ENCODE measurements at places on chromosomes 3 and 15.

- DNase-seq: no peak
Measured at GRCh38 chr15:84914351-84914750, 29.9 kb downstream of the SLC28A1 start.

GRCh38 chr3:46542344-46542743, 23.8 kb downstream of the LRRC2 start:
- DNase-seq: no peak

DNA sequence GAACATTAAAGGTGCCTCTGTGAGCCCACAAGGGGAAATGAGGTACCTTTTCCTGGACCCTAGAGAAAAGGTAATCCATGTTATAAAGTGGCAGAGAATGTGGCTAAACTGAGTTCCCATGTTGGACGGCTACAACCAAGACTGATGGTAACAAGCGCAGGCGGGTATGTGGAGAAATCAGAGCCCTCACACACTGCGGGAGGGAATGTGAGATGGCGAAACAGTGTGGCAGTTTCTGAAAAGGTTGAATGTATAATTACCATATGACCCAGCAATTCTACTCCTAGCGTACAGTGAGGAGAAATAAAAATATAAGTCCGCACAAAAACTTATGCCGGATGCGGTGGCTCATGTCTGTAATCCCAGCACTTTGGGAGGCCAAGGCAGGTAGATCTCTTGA, 24.1 kb upstream of the SHISA5 start:
- DNase-seq: no peak

GRCh38 chr15:89462198-89462912, 34.0 kb downstream of the RHCG start:
- DNase-seq: no peak

GRCh38 chr3:160226026-160226907, 1.0 kb downstream of the C3orf80 start:
- DNase-seq: peak; percentile 78

DNA sequence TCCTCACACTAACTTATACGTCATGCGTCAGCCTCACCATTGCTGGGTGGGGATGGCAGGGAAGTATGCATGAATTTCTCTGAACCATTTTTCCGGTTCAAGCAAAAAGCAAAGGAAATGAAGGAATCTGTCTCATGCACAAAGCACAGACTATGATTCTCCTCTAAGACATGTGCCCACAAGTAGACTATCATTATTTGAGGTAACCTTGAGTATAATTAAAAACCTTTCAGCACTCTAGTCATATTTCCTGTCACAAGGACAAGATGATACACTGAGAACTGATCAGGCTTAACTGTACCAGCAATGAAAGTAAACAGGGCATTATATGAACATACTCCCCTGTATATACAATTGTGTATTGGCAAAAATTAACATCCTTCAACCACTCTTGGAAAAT, 56.7 kb upstream of the TSC22D2 start:
- DNase-seq: no peak

DNA sequence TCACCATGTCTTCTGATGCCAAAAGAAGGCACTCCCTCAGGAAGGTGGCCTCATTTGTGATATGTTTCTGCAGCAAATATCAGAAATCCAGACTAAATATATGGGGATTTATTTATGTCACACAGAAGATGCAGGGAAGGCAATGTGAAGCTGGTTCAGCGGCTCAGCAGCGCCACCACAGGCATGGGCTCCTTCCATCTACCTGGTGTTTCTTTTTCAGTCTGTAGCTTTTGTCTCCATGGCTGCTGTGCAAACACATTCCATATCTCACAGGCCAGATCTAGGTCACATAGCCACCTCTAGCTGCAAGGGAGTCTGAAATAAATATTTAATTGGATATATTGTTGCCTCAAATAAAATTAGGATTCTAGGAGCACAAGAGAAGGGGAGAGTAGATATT, 502.1 kb upstream of the IL12A start:
- no peak for DNase-seq

GRCh38 chr15:36185438-36185837, 394.0 kb upstream of the CDIN1 start:
- DNase-seq: no peak

GRCh38 chr15:100703671-100704070, 101.3 kb downstream of the ASB7 start:
- no peak for DNase-seq

- no peak for DNase-seq
Measured at GRCh38 chr3:30457081-30457480, 149.3 kb upstream of the TGFBR2 start.

GRCh38 chr3:117633207-117633606, 923.6 kb downstream of the TUSC7 start:
- DNase-seq: no peak

DNA sequence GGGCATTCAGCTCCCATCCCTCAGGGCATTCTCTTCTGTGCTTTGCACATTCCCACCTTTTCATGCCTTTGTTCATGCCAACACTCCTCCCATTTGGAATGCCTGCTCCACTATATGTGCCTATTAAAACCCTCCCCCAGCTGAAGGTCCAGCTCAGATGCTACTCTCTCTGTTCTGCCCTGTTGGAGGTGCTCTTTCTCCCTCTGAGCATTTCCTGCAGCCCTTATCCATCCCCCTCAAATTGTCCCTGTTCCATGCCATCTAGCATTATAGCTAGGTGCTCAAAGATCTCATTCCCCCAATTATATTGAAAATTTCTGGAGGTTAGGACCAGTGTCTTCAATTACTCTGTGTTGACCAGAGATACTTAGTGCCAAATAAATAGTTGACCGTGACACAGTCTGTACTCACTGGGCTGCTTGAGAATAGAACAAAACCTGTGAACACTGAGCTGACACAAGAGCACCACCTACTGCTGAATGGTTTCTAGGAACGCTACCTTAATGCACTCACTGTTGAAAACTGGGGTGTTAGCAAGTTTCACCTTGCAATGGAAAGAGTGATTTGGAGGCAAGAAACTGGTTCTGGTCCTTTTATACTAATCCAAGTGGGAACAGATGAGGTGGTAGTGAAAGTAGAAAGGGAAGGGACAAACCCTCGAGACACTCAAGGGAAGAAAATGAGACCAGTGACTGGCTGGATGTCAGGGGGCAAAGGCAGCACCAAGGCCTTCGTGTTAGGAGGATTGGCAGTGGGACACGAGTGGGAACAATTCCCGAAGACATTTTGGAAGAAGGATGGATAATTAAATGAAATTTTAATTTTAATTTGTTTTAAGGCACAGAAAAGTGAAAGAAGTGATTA, 289.8 kb upstream of the ROPN1 start:
- DNase-seq: peak; percentile 47

DNA sequence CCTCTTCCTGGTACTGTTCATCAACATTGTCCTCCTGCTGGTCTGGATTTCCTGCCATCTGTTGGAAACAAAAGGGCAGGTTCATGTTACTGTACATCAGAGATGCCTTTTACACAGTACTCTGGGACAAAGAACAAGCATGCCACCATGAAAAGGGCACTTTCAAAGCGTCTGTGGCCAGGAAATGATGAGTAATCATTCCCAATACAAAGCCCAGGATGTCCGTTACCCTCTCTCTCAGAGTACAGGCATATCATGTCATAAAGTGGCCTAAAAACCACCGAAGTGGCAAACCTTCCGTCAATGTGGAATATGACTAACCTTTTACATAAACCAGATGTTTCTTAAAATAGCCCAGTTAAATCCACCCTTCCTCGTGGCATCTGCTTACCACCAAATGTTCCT, 71.2 kb downstream of the GOLIM4 start:
- DNase-seq: no peak

- no peak for DNase-seq
Measured at GRCh38 chr3:148372206-148372875, 325.4 kb upstream of the AGTR1 start.

DNA sequence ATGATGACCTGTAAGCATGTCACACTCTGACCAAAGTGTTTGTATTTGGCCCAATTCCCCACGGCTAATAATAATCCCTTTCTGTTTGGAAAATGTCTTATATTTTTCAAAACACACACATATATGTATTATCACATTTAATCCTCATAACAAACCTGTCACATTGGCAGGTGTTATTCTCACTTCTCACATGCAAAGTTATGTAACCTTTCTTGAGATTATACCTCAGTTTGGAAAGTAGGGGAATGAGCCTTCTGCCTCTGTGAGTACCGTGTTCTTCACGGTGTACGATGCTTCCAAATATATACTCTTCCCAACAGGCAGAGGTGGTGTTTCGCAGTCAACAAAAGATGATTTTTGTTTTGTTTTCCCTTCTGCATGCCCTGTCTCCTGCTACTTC, 205.6 kb downstream of the TP63 start:
- no peak for DNase-seq

- DNase-seq: no peak
Measured at GRCh38 chr3:23830869-23831484, 25.2 kb downstream of the UBE2E1 start.

DNA sequence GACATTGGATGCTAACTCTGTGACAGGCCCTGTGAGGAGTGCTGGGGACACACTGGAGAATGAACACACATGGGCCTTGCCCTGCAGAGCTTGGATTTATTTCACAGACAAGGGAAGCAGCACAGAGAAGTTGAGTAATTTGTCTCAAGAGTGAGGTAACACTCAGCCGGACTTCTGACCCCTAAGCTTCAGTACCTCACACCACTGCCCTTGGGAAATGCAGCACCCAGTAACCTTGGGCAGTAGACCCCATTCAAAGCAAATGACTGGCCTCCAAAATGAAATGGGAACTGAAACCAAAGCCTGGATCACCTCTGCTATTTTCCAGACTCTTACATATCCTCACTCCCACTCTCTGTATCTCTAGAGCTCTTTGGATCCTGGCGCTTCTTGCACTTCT, 37.3 kb downstream of the RFT1 start:
- no peak for DNase-seq

- no peak for DNase-seq
Measured at GRCh38 chr3:25610167-25610566, 54.5 kb downstream of the TOP2B start.

- no peak for DNase-seq
Measured at GRCh38 chr3:31575448-31575847, 42.7 kb downstream of the STT3B start.

GRCh38 chr3:6281662-6282061, 579.3 kb upstream of the GRM7 start:
- no peak for DNase-seq

DNA sequence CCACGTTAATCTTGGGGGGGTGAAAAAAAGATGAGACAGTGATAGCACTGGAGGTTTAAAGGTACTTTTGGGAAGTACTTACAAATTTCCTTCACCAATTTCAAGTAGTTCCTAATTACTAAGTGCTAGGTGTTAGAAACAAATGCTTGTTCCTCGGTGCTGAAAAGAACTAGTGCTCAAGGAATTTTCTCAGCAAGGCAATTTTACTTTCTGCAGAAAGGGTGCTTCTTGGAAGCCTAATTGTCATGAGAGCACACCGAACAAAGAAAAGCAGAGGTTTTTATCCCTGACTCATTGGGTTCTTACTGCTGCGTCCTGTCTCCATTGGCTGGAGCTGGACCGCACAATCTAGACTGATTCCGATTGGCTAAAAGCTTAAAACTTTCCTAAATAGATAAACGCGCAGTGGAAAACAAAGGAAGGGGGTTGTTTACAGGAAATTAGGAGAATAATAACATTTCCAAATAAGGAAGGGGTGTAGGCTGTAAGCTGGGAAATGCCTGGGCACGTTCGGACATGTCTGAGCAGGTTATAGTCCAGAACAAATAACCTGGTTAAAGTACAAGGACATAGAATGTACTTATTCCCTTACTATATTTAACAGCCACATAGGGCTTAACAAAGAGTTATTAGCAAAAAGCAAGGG, 49.6 kb downstream of the CHD2 start:
- DNase-seq: no peak

- no peak for DNase-seq
Measured at GRCh38 chr3:5022966-5023776, 43.9 kb downstream of the BHLHE40 start.

DNA sequence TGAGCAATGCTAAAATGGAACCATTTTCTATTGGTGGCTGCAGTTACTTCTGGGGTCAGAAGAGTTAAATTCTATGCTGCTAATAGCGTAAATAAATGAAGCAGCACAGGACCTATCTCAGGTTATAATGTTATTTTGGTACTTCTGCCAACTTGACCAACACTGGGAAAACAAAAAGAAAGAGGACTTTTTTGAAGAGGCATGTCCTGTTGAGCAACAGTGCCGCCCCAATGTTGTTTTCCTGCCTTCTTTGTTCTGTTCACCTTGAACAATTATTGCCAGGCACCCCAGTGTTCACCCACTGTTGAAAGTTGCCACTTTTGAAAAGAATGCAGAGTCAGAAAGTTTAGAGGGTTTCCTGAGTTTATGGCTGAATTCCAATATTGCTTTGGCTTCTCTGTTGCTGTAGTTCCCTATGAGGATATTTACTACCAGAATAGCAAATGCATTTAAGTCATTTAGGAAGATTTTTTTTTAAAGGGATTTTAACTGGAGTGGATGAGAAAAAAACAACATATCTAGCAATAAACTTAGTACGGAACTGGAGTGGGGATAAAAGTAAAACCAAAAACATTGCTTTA, 679.0 kb upstream of the DPPA4 start:
- DNase-seq: no peak

GRCh38 chr15:35722501-35722900, 176.5 kb upstream of the DPH6 start:
- DNase-seq: no peak

DNA sequence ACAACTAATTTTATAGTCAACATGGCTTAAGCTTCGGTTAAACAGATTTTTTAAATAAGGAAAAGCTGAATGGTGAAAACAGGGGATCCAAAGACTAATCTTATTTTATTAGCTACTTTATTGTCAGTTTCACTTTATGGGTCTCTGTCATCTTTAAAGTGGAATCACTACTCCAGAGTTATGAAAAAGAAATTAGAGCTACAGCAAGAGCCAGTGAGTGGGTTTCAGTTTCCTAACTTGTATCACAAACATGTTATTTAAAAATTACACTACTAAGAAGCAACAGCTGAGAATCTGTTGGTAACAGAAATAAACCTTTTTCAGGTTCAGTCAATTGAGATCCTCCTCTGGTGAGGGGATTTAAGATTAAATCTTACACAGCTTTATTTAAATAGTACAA, 10.0 kb downstream of the PHC3 start:
- no peak for DNase-seq

DNA sequence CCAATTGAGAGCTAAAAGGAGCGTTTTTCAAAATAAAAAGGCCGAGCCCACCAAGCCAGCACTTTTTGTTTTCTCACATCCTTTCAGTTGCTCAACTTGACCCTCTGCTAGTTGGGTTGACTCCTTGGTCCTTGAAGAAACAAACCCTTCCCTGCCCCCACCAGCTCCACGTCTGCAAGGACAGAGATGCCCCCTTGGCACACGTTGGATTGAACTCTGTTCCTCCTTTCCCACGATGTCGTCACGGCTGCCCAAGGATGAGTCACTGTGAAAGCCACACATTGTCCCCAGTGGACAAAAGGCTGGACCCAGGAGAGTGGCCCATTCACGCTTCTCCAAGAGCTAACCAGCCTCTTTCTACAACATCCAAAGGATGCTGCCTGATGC, 43.0 kb upstream of the SPATA12 start:
- no peak for DNase-seq
